ENCODE measurements at places on chromosomes 7 and 10. TPM values are rescaled to one million over a fixed set of nuclear protein-coding genes. Genes with fewer than 3 reads are reported as not detected.

GRCh38 chr7:74002474-74003017, 25.4 kb upstream of the ELN start:
- H3K27me3 ChIP-seq: peaks cover 73% of the 10 kb centered on the region
- H3K27ac ChIP-seq: no peak overlapping the region
- H3K4me1 ChIP-seq: no peaks in the 10 kb centered on the region
- no peaks in the 10 kb centered on the region for H3K36me3 ChIP-seq
- DNase-seq: no peak

- DNase-seq: no peak
- H3K4me3 ChIP-seq: no peak overlapping the region
- H3K27ac ChIP-seq: peak overlapping the region; percentile 90
- H3K4me1 ChIP-seq: peaks cover 15% of the 10 kb centered on the region
- peaks cover 24% of the 10 kb centered on the region for H3K36me3 ChIP-seq
Observed at GRCh38 chr10:97736403-97736901, 476 bp upstream of the ZFYVE27 start.

DNA sequence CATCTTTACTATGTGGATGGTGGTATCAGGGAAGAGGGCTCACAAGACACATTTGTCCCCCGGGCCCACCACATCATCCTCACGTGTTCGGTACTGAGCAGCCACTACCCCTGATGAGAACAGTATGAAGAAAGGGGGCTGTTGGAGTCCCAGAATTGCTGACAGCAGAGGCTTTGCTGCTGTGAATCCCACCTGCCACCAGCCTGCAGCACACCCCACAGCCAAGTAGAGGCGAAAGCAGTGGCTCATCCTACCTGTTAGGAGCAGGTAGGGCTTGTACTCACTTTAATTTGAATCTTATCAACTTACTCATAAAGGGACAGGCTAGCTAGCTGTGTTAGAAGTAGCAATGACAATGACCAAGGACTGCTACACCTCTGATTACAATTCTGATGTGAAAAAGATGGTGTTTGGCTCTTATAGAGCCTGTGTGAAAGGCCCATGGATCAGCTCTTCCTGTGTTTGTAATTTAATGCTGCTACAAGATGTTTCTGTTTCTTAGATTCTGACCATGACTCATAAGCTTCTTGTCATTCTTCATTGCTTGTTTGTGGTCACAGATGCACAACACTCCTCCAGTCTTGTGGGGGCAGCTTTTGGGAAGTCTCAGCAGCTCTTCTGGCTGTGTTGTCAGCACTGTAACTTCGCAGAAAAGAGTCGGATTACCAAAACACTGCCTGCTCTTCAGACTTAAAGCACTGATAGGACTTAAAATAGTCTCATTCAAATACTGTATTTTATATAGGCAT, 9.1 kb upstream of the CSGALNACT2 start:
- DNase-seq: peak; percentile 67
- H3K36me3 ChIP-seq: no peaks in the 10 kb centered on the region

DNA sequence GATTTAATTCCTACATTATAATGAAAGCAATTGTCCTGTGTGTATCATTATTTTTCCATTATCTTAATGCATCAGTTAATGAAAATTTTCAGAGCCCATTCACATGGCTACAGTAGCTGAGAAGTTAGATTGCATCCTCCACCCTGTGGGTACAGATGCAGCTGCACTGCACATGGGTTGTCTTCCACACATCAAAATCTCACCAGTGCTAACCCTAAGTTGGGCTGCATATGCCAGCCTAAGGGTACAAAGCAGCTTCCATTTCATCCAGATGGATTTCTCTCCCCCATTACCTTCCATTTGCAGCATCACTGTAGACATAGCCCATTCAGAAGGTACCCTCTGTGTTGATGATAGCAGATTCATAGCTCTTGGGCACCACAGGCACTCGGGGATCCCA, 74.7 kb upstream of the WDR11 start:
- H3K4me1 ChIP-seq: no peaks in the 10 kb centered on the region
- no peak for DNase-seq
- H3K4me3 ChIP-seq: no peak overlapping the region
- no peak overlapping the region for H3K27ac ChIP-seq
- peaks cover 6% of the 10 kb centered on the region for H3K27me3 ChIP-seq

The BEND7 gene
- total RNA-seq: 8.2 TPM

The SPDYE11 gene
- total RNA-seq: not detected

The HOXA9 gene
- total RNA-seq: not detected

The CALHM1 gene
- total RNA-seq: not detected

The ARMC3 gene
- 0.58 TPM for total RNA-seq

Measured in K562 (cell line).